ENCODE measurements at places on chromosomes 2 and 18.

DNA sequence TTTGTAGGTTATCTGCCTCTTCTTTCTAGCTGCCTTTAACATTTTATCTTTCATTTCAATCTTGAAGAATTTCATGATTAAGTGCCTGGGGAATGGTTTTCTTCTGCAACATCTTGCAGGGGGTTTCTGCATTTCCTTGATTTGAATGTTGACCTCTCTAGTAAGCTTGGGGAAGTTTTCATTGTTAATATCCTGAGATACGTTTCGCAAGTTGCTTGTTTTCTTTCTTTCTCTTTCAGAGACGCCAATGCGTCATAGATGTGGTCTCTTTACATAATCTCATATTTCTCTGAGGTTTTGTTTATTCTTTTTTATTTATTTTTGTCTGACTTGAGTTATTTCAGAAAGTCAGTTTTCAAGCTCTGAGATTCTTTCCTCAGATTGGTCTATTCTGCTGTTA lies 225.7 kb downstream of the XIRP2 start:
- no peak for DNase-seq

- no peak for DNase-seq
These were observed 52.2 kb downstream of the MARCO start for GRCh38 chr2:118994172-118994700.

DNA sequence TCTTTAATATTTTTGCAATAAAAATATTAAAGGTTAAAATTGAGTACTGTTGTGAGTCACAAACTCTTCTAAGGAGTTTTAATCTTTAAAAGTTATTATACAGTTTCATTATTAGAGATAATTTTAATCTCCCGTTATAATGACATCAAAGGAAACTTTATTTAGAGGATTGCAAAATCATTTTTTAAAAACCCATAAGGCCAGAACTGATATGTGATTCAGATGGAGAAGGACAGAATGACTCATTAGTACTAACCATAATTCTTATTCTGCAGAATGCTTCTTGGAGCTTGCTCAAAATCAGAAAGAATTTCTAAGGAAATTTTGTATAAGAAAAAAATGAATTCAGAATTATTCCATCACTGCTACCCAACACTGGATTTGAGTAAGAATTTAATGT lies 12.5 kb upstream of the HNRNPLL start:
- DNase-seq, result no peak

GRCh38 chr2:149732001-149732685 lies 144.6 kb upstream of the MMADHC start:
- no peak for DNase-seq

GRCh38 chr2:209870067-209870466 lies 98.4 kb downstream of the UNC80 start:
- DNase-seq, result no peak

DNA sequence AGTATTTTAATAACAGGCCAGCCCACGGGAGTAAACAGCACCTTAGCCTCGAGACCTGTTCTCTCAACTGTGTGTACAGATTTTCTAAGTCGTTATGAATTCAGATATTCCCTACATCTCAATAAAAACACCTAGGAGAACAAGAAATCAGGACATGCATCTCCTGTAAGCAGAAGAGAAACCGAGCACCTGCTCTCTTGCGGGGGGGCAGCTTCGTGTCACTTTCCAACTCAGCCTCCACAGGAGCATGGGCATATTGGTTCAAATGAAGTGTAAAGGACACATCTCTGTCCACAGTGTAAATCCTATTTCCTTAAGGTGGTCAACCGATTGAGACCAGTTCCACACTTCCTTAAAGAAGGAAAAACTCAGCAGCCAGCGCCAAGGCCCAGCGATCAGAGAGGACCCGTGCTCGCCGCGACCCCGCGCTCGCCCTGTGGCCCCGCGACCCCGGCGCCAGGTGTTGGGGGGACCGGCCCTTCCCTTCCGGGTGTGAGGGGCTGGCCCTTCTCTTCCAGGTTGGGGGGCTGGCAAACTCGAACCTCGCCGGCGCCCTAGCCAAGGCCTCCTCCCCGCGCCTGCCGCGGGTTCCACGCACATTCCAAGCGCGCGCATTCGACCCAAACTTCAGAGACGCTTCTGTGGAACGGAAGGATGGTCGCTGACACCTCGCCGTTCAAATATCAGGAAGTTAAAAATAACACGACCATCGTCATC lies 652 bp downstream of the SH3YL1 start:
- no peak for DNase-seq

DNA sequence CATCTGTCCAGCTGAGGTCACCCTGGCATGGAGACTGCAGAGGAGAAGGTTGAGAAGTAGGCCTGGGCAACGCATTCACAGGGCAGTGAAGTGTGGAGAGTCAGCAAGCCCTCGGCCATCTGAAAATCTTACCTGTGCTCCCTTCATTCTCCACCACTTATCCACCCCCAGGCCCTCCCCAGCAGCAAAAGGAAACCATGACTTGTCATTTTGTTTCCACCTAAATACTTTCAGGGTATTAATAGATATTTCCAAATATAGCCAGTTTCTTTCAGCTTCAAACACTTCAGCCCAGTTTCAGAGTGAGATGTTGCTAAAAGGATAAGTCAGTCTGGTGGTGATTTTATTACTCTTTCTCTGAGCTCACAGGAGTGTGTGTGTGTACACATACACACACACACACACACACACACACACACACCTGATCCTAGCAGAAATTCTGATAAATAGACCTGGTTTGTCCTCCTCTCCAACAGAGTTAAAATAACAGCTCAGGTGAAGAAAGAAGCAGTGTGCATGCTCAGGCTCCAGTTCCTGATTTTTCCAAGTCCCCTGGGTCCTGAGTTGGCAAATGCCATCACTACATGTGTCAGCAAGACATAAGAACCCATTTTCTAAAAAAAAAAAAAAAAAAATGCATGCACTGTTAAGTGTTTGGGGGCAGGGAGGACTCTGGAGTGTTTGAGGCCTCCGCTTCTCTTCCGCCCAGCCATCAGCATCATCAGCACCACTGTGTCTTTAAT lies 82.8 kb downstream of the LOXHD1 start:
- no peak for DNase-seq

GRCh38 chr2:241904791-241905710 lies 35.5 kb downstream of the RTP5 start:
- DNase-seq, result no peak

Data from activated T-cell treated with anti-CD3 and anti-CD28 coated beads for 48 hours (primary cell).